SK-MEL-5 (cell line): ENCODE measurements at places on chromosomes 11 and 22. TPM values are rescaled to one million over a fixed set of nuclear protein-coding genes. Genes with fewer than 3 reads are reported as not detected.
A peak's percentile ranks its signal among the peaks of the same experiment; 100 is the strongest.

JAML gene
- total RNA-seq: not detected in 2 replicates

CCDC73 gene
- total RNA-seq: not detected in 2 replicates

SEC14L3 gene
- total RNA-seq: not detected in 2 replicates

OR5AK2 gene
- not detected in 2 replicates for total RNA-seq

LUZP2 gene
- total RNA-seq: not detected in 2 replicates

PTPRCAP gene
- total RNA-seq: 0.16 and 0.79 TPM in 2 replicates

ARHGEF17 gene
- 1.1 and 1.5 TPM in 2 replicates for total RNA-seq

TPP1 gene
- 84.3 and 91.7 TPM in 2 replicates for total RNA-seq

MEN1 gene
- 8.5 and 9.1 TPM in 2 replicates for total RNA-seq

FADD gene
- total RNA-seq: 175 and 183 TPM in 2 replicates

HBB gene
- not detected in 2 replicates for total RNA-seq

ROM1 gene
- total RNA-seq: 0.79 and 1.2 TPM in 2 replicates

- DNase-seq: no peak
Observed at GRCh38 chr22:39244496-39245129, at the start of gene PDGFB. Gene PDGFB, minus strand, starts transcription at chr22:39244982. Its CDS starts 1,019 bp downstream, at chr22:39243963.

- DNase-seq: peak; percentile 88
Observed at GRCh38 chr11:18650859-18651557, 16.9 kb upstream of the SPTY2D1 start.

DNA sequence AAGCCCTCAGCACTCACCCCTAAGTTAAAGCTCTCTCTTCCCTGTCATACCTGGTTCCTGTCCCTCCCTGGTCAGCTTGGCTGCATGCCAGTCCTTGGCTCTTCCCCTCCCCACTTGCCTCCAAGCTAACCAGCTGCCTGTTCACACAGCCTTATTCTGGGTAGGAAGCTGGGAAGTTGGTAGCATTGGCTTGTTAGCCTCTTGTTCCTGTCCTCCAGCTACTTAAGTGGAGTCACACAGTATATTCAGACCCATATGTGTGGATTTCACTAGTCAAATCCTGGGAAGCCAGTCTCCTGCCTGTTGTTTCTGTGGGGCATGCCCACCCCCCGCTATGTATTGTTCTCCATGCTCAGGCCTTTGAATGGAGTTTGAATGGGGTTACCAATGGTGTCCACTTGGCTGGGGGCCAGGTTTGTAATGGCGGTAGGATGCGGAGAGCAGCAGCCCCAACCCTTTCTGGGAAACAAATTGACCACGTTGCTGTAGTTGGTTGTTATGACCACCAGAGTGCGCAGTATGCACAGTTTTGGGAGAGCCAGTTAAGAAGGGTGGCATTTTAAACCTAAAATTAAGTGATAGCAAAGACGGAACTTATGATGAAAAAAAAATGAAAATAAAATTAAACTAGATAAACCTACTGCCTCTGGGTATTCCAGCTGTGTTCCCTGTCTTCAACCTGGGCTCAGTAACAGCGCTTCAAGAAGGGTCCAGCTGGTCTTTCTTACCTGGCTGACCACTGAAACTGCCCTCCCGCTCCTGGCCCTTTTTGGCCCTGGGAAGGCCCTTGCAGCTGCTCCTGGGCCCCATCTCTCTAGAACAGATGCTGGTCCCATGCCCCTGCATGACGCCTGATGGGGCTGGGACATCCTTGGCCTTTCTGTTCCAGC is 10.7 kb upstream of the RPS3 start:
- peak; percentile 95 for DNase-seq

- DNase-seq: no peak
Observed at GRCh38 chr11:124920870-124921609, 2.0 kb downstream of the HEPN1 start.

GRCh38 chr11:103326070-103326794 is 217.0 kb downstream of the DYNC2H1 start:
- DNase-seq: peak; percentile 74

- no peak for DNase-seq
Observed at GRCh38 chr11:1227551-1228100, 4.8 kb downstream of the MUC5B start.

DNA sequence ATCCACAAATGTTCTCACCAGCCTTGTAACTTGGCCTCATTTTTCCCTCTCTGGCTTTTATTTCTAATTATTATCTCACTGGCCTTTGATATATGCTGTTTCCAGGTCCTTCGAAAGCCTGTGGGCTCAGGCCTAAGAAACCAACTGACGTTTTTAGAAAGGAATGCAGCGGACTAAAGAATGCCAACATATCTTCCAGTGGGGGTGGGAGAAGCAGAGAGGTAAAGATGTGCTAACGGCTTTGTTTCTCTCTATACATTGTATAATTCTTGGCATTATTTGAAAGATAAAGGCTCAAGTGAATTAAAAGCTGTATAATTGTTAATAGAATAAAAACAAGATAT is 28.2 kb downstream of the OR6Q1 start:
- DNase-seq: no peak

DNA sequence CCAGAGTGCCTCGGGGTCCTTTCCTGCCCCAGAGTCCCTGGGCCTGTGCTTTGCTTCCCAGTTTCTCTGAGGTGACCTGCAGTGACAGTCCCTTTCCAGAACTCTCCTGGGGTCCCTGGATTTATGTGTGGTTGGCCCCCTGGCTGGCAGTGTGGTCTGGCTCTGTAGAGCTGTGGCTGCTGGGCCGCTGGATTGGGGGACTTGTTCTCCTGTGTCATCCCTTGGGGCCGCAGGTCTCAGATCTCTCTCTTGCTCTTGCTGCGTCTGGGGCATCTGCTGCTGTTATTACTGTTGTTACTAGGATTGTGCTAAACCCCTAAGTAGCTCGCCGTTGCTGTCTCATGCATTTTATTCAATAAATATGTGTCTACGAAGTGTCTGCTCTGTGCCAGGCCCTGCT is 31.9 kb downstream of the FAM83F start:
- DNase-seq: no peak

DNA sequence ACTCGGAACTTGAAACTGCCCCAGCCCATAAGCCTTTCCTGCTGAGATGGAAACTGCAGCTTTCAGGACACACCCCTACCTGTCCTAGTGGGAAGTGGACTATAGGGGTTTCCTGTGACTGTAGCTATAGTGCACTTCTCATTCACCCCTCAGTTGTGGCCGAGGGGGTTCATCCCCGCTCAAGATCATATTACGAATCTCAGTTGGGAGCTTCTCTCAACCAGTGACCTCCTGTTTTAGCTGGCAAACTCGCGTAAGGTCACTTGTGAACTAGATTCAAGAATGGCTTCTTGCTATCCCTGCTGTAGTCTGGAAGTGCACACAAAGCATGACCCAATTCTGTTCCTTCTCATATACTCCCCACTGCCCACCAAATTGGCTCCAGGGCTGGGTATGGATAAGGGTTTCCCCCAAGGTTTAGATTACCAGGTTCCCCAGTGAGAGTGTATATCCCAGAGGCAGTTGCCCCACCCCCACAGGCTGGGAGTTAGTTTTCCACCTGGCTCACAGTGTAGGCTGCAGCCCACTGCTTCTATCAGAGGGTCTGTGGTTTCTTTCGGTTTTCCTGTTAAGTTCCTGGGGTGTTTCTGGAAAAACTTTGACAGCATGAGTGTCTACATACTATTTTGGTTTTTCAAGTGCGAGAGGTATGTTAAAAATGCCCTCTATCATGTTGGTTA is 812.9 kb downstream of the JRKL start:
- DNase-seq: no peak

DNA sequence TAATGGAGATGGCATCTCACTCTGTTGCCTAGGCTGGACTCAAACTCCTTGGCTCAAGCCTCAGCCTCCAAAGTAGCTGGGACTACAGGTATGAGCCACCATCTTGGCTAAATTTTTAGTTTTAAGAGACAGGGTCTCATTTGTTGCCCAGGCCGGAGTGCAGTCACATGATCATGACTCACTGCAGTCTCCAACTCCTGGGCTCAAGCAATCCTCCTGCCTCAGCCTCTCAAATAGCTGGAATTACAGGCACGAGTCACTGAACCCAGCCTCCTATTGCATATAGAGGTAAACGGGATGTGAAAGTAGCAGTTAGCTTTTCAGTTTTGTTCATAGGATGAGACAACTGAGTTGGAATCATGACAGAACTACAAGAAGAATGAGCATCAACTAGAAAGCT is 9.5 kb upstream of the NAALAD2 start:
- no peak for DNase-seq

DNA sequence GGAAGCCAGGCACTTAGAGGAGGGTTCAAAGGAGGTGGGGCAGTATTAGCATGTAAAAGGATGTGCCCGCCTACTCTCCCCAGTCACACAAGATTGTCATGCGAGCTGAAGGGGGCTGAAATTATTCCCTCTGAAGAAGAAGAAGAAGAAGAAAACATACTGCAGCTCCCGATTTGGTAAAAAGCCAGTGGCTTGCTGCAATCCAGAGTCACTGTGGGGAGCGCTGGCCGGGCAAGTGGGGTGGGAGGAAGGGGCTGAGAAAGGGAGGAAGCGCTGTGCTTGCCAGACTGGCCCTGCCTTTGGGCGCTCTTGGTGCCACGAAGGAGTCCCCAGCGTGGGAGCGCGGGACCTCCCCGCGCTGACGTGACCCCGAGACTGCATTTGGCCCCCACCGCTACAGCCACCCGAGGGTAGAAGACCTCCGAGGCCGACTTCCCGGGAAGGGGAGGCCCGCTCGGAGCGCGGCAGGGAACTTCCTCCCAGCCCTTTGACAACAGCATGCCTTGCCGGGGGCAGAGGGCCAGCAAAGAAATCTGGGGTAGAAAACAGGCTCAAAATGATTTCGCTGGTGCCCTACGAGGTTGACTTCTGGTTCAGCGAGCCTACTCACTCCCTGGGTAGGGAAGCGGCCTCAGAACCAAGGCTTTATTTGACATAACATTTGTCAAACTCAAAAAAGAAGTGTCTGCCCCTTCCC is 906.3 kb downstream of the DLG2 start:
- DNase-seq: no peak

DNA sequence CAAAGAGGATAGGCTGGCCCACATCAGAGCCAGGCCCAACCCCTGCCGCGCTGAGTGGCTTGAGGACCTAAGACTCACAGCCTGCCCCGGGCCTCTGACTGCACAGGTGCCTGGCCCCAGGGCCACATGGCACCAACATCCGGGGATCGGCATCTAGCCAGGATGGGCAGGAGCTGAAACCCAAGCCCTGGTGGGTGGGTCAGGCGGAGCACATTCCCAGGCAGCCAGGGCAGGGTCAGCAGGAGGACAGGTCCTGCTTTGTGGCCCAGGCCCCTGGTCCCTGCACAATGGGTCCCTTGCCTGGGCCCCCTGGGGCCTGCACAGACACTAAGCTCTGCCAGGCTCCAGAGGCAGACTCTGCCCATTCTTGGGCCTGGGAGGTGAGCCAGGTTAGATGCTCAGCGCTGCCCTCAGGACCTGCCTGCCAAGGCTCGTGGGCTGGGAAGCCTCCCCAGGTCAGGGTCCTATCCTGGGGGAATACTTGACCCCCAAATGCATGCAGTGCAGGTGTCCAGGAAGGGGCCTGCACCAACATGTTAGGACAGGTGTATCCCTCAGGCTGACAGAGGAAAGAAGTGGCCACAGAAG is 33.5 kb downstream of the ARVCF start:
- no peak for DNase-seq

DNA sequence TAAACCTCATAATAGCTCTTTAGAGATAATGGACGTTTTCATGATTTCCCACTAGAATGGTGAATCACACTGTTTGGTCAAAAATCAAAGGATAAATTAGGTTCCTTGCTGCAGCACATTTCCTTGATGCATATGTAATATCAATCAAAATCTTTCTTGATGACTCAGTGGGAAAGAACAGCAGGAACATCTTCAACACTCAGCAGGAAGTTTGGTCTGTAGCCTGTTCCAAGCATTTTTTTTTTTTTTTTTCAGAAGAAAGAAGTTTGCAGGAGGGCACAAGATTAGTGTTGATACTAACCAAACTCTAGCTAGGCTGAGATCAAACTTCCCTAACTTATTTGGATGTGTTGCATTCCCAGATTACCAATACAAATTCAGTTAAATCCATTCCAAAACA is 1529.8 kb downstream of the FAM181B start:
- DNase-seq: no peak

GRCh38 chr11:7892059-7892699 is 38.9 kb downstream of the OR10A6 start:
- peak; percentile 73 for DNase-seq

DNA sequence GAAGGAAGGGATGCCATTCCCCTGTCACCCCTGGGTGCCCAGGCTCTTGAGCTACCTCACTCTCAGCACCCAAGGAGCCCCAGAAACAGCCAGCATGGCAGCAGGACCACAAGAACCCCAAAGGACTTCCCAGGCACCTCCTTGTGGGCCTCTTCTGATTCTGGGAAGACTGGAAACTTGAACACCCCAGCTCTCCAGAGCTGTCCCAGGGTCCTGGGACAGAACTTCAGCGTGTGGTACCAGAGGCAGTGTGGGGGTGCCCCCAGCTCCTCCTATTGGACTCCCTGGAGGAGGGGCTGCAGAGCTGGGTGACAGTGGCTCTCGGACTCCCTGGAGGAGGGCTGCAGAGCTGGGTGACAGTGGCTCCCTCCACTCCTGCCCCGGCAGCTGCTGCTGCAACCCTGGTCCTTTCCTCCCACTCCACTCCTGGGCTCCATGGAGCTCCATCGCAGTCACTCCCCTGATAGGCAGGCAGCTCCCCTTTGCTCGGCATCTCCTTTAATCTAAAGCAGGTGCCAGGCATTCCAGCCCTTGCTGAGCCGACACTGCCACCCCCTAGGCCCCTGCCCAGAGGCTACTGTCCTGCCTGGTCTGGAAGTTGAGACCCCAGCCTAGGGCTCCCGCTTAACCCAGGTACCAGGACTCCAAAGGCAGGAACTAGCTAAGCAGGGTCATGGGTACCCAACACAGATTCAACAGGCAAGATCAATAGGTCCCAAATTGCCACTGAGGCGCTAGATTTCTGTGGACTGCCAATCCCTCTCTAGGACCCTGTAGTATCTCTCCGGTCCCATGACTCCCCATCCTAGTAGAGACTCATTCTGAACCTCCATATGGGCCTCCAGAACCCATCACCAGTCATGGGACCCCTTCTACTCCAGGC is 2.7 kb downstream of the BCL9L start:
- DNase-seq: no peak

- peak; percentile 76 for DNase-seq
Observed at GRCh38 chr22:41822317-41823057, 10.4 kb upstream of the SREBF2 start.

DNA sequence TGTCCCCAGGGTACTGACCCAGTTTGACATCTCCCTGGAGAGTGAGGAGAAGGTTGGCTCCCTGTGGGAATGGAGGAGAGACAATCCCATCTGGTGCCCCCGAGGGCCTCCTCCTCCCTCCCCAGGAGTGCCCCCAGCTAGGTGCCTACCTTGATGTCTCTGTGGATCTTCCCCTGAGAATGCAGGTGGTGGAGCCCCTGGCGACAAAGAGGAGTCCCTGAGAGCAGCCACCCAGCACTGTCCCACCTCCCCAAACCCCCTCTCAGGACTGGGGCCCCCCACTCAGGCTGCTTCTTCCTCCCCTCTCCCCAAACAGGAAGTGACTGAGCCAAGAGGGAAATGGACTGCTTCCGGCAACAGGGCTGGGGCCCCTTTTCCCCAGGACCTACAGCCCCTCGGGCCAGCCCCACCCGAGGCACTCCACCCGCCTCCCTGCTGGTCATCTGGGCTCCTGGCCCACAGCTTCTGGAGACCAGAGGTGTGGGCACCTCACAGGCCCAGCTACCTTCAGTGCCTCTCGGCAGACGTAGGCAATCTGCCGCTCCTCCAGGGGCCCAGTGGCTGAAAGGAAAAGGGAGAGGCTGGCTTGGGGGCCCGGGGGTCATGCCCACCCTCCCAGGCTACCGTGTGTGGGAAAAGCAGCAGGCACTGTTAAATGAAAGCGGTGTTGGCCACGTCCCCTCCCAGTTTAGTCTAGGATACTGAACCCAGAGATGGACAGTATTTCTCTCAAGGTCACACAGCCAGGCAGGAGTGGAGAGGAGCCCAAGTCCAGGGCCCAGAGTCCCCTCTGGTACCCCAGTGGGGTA is 1.2 kb downstream of the MAP4K2 start:
- no peak for DNase-seq

GRCh38 chr22:43554259-43554636 is 142.4 kb downstream of the MPPED1 start:
- no peak for DNase-seq
